Mucosa of descending colon (tissue), 3 donors: ENCODE measurements at places on chromosomes 4 and X. TPM values are rescaled to one million over a fixed set of nuclear protein-coding genes. Genes with fewer than 3 reads are reported as not detected.

GRCh38 chrX:3787856-3788255 lies 74.4 kb upstream of the PRKX start:
- DNase-seq, result no peak

GRCh38 chr4:14237911-14238310 lies 610.4 kb upstream of the BOD1L1 start:
- no peak for DNase-seq

DNA sequence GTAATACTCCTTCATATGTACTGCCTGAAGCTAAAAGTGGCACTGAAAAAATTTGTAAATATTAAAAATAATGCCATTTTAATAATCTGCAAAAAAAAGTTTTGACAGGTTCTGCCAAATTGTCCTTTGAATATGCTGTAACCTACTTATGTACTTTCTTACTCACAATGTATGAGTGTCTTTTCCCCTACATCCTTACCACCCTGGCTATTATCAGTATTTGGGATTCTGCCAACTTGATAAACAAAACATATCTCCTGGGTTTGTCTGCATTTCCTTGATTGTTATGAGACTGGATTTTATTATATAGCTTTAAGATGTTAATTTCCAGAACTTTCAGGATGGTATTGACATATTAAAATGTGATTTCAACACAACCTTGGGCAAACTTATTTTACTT lies 187.9 kb downstream of the CHM start:
- DNase-seq, result no peak

GRCh38 chrX:20144491-20144890 lies 2.9 kb upstream of the EIF1AX start:
- DNase-seq, result no peak

GRCh38 chrX:24283127-24283794 lies 30.6 kb downstream of the SUPT20HL2 start:
- no peak for DNase-seq

GRCh38 chrX:3514996-3515395 lies 168.5 kb upstream of the MXRA5 start:
- DNase-seq, result no peak

DNA sequence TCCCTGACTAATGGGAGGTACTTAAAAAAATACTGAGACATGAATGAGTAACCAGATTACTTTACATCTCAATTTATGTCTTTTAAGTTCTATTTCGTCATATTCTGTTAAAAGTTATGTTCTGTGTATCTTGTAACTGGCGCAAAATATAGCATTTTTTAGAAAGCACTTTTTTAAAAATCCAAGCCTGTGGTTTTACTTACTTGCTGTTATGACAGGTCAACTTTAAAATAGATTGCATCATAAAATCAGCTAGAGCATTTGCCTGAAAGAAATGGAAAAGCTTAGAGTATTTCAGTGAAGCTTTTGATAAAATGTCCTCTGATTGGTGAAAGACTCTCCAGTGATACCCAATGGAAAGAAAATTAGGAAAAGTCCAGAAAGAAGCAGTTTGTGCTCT lies 1892.3 kb upstream of the TENM3 start:
- DNase-seq, result no peak

GRCh38 chr4:85901500-85901899 lies 426.6 kb downstream of the ARHGAP24 start:
- no peak for DNase-seq

- no peak for DNase-seq
Measured at GRCh38 chr4:182206266-182206665, 36.9 kb upstream of the TENM3 start.

DNA sequence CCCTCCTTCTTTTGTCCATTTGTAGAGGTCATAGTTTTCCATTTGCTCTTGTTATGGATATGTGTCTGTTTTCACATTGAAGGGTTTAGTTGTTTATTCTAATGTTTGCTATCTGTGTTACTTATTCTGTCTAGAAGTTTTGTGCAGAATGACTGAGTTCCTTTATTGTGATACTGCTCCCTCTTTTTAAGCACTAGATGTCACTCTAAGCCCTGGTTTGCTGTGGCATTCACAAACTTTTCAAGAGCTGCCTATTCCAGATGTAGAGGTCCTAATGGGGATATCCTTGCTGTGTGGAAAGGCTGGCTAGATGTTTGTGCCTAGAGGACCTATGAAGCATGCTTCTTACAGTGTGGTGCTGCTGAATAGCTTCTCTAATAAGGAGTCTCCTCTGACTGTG lies 338.6 kb downstream of the SPIN4 start:
- DNase-seq, result no peak

GRCh38 chr4:21749924-21750323 lies 198.6 kb downstream of the KCNIP4 start:
- DNase-seq, result no peak

DNA sequence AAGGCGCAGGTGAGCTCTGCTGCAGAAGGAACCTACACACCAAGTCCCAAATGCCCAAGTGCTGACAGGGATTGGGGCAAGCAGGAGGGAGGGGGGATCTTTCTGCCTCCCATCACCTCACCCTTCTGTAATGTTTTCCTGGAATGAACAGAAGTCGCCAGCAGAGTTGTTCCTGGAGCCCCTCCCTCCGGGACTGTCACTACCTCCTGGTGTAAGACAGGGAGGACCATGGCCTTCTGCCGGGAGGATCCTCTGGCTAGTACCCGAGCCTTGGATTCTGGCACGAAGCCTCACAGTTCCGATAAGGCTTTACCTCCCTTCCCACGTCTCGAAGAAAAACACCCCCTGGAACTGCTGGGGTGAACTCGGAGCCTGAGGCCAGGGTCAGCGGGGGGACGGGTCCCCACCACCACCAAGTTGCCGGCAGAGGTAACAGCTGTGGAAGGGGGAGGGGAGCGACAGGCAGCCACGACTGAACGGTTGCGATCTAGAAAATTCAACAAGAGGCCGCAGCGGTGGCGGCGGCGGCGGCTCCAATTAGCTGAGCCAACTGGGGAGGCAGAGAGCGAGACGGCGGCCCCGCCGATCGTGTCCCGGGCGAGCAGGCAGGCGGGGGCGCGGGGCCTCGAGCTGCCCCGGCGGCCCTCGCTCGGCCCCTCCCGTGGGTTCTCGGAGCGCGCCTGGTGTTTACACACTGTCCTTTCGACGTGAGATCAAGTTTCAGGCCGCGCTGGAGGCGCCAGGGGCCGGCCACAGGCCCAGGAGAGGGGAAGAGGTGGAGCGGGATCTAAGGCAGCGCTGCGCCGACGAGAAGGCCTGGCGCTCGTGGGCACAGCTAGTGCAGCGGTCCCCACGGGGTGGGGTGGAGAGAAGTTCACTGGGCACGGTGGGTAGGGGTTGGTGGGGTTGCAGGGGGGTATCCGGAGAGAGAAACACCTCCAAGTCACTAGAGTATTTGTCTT lies 53.7 kb upstream of the BCOR start:
- peak; percentile 22 for DNase-seq

- DNase-seq, result peak; percentile 71
Measured at GRCh38 chr4:87007528-87008446, 73.0 kb downstream of the AFF1 start.

- DNase-seq, result peak; percentile 93
Measured at GRCh38 chr4:158722917-158723793, at the start of gene PPID. TSS of gene PPID (minus strand) at chr4:158723396. CDS start at chr4:158723288, 108 bp downstream.

- no peak for DNase-seq
Measured at GRCh38 chr4:151922306-151922705, 161.5 kb upstream of the GATB start.

DNA sequence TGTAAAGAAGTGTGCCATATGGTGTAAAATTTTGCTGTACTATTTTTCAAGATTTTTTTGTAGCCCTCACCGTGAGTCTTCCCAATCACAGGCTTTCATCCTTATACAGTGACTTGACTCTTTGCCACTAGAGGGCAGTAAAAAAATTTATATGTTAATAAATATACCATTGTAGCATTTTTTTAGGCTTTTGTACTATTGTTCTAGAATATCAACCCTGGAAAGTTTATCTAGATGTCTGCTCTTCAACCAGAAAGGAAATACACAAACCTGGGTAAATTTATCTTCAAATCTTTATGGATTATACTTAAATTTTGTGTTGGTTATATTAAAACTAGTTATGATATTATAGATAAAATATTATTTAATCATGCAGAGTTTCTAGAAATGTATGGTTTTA lies 235.3 kb downstream of the TENM3 start:
- no peak for DNase-seq

DNA sequence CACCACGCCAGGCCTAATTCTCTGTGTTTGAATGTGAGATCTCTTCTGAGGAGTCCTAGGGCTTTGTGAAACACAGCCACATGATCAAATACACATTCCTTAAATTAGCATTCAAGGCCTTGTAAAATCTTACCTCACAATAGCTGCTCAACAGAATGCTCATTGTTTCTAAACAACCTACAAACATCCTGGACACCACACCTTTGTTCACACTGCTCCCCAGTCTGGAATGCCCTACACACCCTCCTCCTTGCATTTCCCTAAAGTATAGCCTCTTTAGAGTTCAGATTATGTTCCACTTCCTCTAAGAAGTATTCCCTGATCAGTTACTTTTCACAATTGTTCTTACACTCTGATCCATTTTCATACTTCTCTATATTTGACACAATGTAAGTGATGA lies 110.6 kb downstream of the AGTR2 start:
- no peak for DNase-seq

GRCh38 chr4:79292008-79292407 lies 33.9 kb downstream of the NAA11 start:
- DNase-seq, result no peak

DNA sequence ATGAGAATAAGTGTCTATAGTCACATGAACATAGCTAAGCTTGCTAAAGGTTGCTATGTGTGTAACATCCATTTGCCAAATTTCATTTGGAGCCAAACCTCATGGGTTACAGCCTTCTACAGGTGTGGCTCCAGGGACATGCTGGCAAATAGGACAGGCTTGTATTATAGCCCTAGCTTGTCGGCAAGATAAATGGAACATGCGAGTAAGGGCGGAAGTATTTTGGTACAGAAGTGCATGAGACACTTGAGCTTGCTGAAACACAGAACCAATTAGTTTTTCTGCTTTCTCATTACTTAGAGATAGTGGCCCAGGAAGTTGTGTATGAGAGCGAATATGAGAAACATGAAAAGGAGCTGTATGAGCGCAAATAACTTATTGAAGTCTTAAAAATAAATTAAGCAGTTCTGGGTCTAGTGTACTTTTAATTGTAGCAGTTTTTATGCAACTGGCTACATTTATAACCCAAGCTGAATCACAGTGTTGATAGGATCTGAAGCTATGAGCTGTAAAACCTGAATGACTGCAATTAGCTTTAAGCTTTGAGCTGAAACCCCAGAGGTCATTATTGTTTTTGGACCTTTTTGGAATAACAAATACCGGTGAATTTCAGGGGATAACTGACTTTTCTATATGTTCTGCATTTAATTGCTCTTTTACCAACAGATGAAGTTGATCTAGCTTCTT lies 64.6 kb downstream of the KDM5C start:
- no peak for DNase-seq

GRCh38 chrX:112094729-112095128 lies 12.2 kb upstream of the TRPC5 start:
- no peak for DNase-seq

DNA sequence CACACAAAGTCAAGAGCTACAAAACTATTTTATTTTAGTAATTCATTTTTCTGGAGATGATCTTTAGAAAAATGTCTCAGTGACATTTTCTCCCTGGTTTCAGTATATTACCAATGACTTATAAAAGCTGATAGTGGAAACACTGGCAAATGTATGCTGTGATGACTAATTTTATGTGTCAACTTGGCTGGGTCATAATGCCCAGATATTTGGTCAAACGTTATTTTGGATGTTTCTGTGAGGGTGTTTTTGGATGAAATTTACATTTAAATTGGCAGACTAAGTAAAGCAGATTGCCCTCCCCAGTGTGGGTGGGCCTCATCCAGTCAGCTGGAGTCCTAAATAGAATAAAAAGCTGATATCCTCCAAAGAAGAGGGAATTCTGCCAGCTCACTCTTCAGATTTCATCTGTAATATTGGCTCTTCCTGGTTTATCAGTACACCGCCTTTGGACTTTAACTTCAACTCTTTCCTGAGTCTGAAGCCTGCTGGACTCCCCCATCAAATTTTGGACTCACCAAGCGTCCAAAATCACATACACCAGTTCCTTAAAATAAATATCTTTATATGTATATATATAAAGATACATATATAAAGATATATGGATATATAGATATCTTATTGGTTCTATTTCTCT lies 31.2 kb upstream of the RAB40A start:
- no peak for DNase-seq

GRCh38 chrX:10482261-10482660 lies 138.1 kb downstream of the MID1 start:
- DNase-seq, result no peak

- no peak for DNase-seq
Measured at GRCh38 chr4:63379750-63380522, 1029.3 kb downstream of the TECRL start.

GRCh38 chrX:11412715-11413623 lies 119.8 kb downstream of the AMELX start:
- DNase-seq, result no peak

DNA sequence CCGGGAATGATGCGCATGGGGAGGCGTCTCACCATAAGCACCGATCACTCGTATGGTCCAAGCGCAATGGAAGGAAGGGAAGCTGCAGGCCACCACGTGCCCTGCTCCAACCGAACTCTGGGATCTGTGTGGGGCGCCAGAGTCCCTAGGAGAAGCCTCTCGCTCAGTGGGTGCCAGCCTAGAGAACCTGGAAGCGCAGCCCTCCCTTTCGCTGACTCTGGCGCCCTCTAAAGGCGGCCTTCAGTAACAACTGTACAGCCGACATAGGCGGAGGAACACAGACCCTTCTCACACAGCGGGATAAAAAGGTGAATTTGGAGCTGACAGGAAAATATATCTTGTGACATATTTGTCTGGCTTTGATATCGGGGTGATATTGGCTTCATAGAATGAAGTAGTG lies 76.0 kb downstream of the INTS6L start:
- peak; percentile 64 for DNase-seq

DNA sequence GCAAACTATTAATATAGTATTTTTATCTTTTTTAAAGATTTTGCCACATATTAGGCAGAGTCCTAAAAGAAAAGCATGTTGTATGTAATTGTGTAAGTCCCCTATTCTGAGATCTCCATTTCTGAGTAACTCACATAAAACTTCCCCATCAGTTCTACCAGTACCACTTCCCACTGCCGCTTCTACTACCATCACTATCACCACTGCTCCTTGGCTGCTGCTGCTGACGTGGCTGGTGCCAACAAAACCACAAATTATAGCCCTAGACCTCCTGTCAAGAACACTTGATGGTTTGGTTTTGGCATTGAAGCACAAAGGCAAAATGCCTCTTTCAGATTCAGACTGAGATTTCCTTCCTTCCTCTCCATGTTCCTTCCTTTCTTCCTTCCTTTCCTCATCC lies 106.4 kb downstream of the MMRN1 start:
- no peak for DNase-seq

GRCh38 chr4:165580351-165580905 lies 201.6 kb downstream of the CPE start:
- DNase-seq, result no peak

- DNase-seq, result no peak
Measured at GRCh38 chrX:47840111-47840510, 3.4 kb downstream of the ZNF81 start.

SULT1B1 gene
- total RNA-seq, result 224 TPM

TRPC5OS gene
- not detected for total RNA-seq

FGA gene
- not detected for total RNA-seq

FAM9C gene
- total RNA-seq, result 0.13 TPM

SMIM31 gene
- 32.5 TPM for total RNA-seq

CABS1 gene
- not detected for total RNA-seq

MID2 gene
- 5.4 TPM for total RNA-seq

SPRY1 gene
- total RNA-seq, result 46.4 TPM

GAGE2A gene
- total RNA-seq, result not detected

SPANXC gene
- not detected for total RNA-seq
